ENCODE measurements at places on chromosomes 7 and 10.

- DNase-seq = no peak
These were observed 32.7 kb downstream of the RBM28 start for GRCh38 chr7:128311013-128311412.

GRCh38 chr10:21336476-21337170 is 188.9 kb downstream of the SKIDA1 start:
- peak; percentile 34 for DNase-seq

GRCh38 chr10:80187465-80188409 is 17.6 kb downstream of the ANXA11 start:
- no peak for DNase-seq

DNA sequence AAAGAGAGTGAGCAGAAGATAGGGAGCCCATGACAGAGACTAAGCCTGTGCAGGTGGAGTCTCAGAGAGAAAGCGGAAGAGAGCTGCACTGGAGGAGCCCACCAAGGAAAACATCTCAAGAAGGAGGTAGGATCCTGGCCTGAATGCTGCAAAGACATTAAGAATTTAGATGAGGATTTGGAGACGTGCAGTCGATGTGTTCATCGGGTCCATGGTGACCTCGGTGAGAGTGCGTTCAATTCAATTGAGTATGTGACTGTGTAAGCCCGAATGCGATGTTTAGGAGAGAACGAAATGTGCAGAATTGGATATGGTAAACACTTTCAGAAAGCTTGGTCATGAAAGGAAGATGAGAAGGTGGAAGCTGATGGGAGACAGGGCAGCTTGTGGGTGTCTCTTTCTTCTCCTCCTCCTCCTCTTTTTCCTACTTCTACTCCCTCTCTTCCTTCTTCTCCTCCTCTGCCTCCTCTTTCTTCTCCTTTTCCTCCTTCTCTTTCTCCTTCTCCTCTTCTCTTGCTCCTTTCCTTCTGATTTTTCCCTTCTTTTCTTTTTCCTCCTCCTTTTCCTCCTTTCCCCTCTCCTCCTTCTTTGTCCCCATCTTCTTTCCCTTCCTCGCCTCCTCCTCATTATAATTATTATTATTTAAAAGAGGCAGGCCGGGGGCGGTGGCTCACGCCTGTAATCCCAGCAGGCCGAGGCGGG is 276.0 kb downstream of the RPS24 start:
- DNase-seq = no peak

DNA sequence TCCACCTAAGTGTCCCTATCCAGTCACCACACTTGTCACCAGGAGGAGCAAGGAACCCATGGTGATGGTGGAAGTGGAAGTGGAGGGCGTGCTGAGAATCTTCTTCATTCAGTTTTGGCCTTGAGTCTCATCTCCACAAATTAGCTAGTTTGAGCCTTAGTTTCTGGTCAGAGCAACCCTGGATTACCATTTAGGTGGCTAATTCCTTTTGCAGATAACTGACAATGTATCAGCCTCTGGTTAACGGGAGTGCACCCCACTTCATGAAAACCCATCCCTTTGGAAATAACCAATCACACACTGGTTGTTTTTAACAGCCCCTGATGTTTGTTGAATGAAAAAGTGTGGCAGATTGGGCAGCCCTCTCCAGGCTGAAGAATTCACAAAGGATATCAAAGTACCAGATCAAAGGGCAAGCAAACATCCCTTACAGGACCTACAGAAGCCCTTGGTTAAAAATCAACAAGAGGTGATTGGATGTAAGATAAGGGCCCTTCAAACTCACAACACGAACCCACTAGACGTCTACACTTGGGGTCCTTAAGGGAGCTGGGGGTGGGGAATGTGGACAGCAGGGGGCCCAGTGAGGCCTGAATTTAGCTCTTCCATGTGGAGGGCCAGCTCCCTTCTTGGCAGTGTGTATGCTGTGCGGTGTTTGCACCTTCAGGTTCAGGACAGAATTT is 37.1 kb upstream of the SLF2 start:
- no peak for DNase-seq
